ENCODE measurements at places on chromosomes 2 and 18.

GRCh38 chr18:29652797-29653196, 1389.7 kb downstream of the DSC3 start:
- DNase-seq: peak; percentile 15

DNA sequence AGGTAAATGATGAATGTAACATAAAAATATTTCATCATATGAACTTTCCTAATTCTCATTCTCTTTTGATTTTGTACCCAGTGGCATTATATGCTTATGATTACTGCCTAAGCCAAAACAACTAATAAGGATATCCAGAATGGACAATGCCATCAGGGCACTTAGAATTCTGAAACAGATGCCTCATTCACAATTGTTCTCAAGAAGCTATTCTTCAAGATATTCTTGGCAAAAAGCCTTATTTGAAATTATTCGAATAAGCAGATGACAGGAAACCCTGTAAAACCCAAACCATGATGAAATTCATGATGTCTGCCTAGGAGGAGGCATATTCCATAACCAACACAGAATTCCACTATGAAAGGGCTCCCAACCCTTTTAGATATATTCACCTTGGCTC, 353.2 kb upstream of the TRIB2 start:
- no peak for DNase-seq

- DNase-seq: no peak
Measured at GRCh38 chr2:61045226-61045625, 20.4 kb upstream of the SANBR start.

DNA sequence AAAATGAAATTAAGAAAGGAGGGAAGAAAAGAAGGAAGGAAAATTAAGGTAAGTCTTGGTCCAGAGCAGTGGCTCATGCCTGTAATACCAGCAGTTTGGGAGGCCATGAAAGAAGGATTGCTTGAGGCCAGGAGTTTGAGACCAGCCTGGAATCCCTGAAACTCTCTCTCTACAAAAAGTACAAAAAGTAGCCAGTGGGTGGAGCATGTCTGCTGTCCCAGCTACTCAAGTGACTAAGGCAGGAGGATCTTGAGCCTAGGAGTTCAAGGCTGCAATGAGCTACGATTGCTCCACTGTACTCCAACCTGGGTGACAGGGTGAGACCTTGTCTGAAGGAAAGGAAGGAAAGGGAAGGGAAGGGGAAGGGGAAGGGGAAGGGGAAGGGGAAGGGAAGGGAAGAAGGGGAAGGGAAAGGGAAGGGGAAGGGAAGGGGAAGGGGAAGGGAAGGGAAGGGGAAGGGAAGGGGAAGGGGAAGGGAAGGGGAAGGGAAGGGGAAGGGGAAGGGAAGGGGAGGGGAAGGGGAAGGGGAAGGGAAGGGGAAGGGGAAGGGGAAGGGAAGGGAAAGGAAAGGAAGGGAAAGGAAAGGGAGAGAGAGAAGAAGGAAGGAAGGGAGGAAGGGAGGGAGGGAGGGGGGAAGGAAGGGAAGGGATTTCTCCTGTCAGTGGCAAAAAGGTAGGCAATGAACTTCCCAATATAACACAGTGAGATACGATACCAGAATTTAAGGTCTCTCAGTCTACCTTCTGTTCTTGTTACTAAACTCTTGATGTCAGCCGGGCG, 412.8 kb downstream of the CMPK2 start:
- no peak for DNase-seq

- no peak for DNase-seq
Measured at GRCh38 chr2:37472959-37473358, 128.5 kb downstream of the QPCT start.

DNA sequence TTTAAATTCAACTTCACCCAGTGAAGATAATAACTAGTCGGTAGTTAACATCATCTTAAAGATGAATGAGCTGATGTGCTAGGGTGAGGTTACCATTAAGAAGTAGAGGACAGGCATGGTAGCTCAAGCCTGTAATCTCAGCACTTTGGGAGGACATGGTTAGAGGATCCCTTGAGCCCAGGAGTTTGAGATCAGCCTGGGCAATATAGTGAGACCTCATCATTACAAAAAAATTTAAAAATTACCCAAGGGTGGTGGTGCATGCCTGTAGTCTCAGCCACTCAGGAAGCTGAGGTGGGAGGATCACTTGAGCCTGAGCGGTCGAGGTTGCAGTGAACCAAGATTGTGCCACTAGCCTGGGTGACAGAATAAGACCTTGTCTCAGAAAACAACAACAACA, 4.7 kb downstream of the GALNT5 start:
- DNase-seq: no peak

- no peak for DNase-seq
Measured at GRCh38 chr2:227035711-227036367, 128.2 kb downstream of the COL4A4 start.

GRCh38 chr2:225004597-225004996, 37.7 kb downstream of the DOCK10 start:
- peak; percentile 46 for DNase-seq

- no peak for DNase-seq
Measured at GRCh38 chr2:235780401-235780800, 286.6 kb downstream of the AGAP1 start.

DNA sequence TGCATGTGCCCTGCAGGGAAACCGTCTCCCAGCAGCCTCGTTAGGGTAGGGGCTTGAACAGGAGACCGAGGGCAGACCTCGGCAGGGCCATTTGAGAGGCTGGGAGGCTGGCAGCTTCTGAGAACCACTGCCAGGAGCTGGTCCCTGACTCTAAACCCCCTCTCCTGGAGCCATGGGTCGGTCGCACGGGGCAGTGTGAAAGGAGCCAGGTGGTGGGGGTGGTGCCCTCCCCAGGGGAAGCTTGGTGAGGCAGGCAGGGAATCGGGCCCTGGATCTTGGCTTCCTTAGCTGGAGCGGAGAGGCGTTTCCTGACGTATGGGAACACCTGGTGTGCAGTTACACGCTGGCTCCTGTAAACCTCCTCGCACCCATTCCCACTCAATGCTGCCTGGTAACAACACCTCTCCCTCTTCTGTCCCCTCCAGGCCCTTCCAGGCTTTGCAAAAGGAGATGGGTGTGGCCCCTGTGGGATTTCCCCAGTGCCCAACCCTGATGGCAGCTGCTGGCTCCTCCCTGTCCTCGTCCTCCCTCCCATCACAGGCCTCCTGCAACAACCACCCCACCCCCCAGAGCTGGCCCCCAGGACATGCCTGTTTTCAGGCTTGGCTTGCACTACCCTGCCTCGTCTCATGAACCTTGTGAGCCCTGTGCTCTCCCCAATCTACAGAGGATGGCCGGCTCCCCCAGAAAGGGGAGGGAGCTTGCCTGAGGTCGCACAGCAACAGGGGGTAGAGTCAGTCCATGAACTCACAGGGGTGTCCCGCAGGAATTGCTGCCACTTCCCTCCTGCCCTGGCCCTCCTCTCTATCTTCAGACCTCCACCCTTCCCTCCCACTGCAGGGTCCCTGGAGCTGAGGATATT, 24.4 kb downstream of the ADRA2B start:
- no peak for DNase-seq

DNA sequence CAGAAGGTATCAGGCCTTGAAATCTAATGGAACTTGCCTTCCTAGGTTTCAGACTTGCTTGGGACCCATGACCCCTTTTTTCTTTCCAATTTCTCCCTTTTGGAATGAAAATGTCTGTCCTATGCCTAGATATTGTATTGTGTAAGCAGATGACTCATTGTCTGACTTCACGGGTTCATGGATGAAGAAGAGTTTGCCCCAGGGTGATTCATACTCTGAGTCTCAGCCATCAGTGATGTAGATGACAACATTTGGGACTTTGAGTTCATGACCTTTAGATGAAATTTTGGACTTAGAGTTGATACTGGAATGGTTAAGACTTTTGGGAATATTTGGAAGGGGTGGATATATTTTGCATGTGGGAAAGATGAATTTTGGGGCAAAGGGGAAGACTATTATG, 11.2 kb upstream of the SCYGR5 start:
- DNase-seq: peak; percentile 78

GRCh38 chr18:44870631-44871502, 190.2 kb downstream of the SETBP1 start:
- no peak for DNase-seq

- no peak for DNase-seq
Measured at GRCh38 chr2:223846515-223846914, 9.1 kb upstream of the AP1S3 start.

DNA sequence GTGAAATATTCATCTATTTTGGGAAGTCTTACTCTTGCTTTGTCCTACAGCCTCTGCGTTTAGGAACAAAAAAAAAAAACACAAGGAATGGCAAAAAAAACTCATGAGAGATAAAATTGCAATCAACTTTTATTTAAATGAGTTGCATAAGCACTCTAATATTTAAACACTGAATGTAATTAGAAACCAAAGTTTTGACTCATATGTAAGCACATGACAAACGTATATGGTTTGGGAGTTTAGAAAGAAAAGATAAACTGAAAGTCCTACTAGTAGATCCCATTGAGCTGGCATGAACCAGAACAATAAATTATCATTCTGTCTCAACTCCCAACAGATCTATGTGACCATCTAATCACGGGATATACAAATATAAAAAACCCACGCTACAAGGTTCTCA, 44.8 kb downstream of the REV1 start:
- no peak for DNase-seq

DNA sequence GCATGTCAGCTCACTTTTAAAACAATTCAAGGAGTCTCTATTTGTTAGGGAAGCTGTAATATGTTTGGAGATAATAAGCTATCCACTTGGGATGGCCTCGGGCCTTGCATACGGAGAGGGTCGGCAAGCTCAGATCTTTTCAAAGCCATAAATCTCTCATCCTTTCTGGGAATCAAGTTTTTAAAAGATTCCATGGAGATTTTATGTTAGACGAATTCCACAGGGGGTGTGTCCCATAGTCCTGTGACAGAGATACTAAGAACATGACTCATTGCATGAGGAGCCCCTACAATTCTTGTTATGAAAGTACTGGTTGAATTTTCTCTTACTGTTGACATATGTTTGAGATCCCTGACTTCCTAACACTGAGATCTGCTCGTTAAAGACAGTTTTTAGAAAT, 108.7 kb downstream of the FEZ2 start:
- DNase-seq: no peak

DNA sequence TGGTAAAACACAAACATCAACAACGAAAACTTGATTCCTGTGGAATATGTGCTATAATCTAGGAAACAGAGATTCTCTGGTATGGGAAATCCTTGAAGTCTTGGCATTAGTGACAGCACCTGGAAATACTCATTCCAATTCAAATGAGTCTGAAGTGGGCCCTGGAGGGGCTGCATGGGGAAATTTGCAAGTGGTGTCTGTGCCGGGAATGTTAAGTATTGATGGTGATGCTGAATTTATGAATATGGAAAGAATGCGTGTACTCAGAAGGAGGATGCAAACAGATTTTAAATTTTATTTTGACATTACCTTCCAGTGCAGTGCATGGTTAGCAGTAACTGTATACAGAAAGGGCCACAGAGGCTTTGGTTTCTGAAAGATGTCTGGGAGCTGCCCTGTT, 37.2 kb downstream of the PTPRM start:
- DNase-seq: no peak

DNA sequence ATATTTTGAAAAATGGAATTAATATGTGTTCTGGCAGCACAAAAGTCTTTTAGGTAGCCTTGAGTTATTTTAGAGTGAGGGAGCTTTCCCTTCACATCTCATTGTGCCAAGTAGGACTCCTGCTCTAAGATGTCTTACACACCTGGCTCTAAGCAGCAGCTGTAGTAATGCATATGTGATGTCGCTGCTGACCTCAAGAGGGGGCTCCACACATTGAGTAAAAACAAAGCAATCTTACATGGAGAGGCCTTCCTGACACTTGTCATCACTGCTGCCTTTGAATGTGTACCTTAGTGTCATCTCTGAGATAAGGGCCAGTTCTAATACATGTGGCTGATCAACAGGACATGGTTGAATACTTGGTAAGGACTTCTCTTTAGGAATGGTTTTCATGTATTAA, 75.8 kb downstream of the ACTR3 start:
- DNase-seq: peak; percentile 11

GRCh38 chr2:106562268-106563186, 75.4 kb downstream of the CD8B2 start:
- DNase-seq: no peak

DNA sequence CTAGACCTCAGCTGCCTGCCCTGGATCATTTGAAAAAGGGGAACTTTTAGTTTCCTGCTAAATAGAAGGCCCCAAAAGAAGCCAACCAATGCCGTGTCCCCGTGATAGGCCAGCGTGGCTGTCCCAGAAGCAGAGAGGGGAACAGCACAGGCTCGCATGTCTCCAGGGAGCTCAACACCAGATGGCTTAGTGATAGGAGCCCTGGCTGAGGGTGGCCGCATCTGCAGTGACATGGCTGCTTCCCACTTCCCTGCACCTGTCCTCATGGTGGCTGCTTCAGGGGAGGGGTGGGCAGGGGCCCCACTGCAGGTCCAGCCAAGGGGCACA, 79.6 kb downstream of the MBP start:
- peak; percentile 87 for DNase-seq

DNA sequence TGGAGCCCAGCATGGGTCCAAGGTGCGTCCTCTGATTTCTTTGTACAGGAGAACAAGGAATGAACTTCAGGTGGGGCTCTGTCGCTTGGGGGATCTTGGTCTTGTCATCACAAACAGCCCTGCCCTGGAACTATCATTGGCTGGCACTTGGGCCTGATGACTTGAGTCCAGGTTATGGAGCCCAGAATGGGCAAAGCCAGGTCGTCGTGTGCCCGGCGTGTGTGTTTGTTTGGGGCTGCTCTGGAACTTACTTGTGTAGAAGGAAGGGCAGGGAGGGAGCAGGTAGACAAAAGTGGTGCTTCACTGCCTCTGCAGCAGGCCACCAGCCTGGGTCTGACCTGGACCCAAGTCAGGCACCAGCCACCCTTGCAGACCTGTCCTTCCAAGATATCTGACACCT, 306.3 kb upstream of the HS6ST1 start:
- no peak for DNase-seq

- no peak for DNase-seq
Measured at GRCh38 chr18:55334875-55335274, 253.1 kb downstream of the TCF4 start.

- no peak for DNase-seq
Measured at GRCh38 chr18:59448546-59448945, 89.5 kb upstream of the LMAN1 start.

DNA sequence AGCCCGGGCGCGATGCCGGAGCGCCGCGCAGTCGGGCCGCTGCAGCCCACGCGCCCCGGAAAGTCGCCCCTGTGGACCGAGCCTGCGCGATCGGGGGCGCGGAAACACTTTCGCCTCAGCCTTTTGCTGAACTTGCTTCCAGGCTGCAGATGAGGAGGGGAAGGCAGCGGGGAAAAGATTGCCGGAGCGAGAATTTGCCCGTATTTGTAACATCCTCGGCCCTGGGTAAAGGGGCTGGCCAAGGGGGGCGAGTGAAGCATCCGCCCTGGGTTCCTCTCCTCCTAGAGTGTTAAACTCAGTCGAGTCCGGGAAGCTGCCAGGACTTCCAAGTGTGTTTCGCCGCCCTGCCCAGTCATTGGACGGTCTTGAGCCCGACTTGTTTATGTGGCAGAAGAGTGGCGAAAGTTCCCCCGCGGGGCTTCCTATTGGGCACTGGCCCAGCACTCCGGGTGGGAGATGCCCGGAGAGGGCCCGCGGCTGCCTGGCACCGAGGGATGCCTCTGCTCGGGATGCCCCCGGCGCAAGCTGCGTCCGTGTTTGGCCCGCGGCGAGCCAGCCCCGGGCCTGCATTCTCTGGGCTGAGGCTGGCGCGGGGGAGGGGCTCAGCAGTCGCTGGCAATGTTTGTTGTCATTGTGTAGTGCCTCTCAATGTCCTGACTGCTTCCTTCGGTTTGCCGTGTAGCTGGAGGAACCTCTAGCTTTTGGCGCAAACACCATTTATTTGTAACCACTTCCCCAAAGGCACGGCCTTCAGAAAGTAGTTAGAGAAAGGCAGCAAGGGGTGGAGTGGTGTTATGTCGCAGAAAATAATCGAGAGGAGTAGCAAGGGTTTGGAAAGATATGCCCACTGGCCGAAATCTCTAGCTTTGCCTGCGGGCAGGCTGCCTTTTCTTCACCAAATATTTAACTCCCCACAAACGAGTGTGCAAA, 1.1 kb downstream of the CYBRD1 start:
- DNase-seq: peak; percentile 82

Data from MV-4-11 (cell line).